ENCODE measurements at places on chromosomes 5 and 9.

GRCh38 chr5:15009420-15009819 lies 137.8 kb upstream of the ANKH start:
- peak; percentile 11 for DNase-seq

GRCh38 chr5:34564710-34565235 lies 91.4 kb upstream of the RAI14 start:
- no peak for DNase-seq

DNA sequence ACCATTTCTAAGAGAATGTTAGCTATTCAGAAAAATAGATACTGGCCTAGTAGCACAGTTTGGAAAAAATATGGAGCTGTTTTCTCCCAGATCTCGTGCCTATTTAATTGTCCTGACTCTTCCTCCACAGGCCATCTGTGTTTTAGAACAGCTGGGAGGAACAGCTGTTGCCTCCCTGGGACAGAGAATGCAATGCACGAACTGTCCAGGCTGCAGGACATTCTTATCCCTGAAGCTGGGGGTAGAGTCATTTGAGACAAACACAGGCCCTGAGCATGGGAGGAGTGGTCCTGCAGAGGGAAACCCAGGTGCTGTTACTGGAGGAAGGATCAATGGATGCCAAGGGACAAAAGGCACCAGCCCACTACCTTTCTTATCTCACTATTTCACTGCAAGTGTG lies 20.9 kb upstream of the SPARC start:
- no peak for DNase-seq

DNA sequence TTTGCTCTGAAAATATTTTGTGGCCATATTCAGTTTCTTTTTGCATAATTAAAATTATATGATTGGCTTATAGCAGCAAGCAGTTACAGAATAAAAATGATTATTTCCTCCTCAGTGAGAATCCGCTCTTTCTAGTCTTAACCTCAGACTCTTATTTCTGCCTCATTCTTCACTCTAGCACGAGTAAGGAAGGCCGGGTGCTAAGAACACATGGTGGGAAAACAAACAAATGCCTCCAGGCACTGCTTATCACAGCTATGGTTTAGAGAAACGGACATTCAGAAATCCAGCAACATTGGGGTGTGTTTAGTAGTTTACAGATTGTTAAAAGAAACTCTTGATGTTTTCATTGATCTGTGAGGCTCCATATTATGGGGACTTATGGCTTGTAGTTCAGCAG lies 168.7 kb downstream of the KDM4C start:
- no peak for DNase-seq

GRCh38 chr5:18686253-18686652 lies 1052.0 kb downstream of the TAF11L14 start:
- no peak for DNase-seq

DNA sequence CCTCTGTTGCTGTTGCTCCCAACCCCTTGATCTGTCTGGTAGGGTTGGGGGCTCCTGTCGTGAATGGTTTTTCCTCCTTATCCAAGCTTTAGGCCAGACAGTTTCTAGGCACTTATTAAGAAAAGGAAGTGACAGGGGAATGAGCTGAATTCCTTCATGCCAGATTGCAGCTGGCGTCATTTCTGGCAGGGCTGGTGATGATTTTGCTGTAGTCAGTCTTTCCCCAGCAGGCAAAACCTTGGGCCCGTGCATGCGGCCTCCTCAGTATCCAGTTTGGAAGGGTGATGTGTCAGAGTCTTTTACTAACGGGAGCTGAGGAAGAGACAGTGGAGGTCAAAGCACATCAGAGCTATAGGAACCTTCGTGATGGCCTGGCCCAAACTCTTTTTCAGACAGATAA lies 58.8 kb downstream of the COL27A1 start:
- no peak for DNase-seq

GRCh38 chr5:57911438-57911837 lies 428.8 kb upstream of the ACTBL2 start:
- DNase-seq, result no peak

DNA sequence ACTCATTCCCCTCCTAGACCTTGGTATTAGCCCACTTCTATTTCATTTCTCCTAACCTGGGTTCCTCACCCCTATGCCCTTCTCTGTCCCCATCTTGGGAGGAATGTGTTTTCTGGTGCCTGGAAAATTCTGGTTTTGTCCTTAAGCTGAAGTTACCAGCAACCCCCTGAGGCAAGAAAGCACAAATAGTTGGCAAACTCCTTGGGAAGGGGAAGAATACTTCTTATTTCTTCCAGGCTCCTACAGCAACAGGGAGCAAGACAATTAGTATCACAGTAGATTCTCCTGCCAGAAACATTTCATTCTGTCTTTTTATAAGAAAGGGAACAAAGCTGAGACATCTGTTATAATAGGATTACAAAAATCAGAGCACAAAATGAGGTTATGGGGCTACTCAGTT lies 142.5 kb downstream of the SNCAIP start:
- DNase-seq, result no peak

DNA sequence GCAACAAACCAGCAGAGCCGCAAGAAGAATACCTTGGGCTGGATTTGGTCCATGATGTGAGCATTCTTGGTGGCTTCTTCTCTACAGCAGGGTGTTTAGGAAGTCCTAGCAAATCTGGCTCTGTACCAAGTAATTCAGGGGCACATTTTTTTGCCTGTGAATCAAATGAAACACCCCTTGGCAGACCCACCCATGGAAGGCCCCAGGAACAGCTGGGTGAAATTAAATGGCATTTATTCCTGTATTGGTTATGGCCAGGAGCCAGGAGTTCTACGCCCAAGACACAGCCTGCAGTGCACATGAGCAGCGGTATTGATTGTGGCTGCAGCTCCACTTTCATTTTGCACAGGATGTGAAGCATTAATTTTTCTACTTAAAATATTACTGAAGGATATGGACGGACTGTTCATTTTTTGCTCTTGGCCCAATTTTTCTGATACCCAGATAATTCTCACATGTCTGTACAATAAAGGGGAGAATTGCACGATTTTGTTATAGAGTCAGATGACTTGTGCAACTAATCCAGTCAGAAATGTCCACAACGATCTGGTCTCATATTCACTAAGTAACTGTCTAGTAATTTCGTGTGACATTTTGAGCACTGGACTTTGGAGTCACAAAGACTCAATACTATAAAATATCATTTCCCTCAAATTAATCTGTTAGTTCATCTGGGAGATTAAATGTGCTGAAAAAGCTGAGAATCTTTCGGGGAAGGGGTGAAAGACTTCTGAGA lies 120.7 kb upstream of the APC start:
- no peak for DNase-seq

DNA sequence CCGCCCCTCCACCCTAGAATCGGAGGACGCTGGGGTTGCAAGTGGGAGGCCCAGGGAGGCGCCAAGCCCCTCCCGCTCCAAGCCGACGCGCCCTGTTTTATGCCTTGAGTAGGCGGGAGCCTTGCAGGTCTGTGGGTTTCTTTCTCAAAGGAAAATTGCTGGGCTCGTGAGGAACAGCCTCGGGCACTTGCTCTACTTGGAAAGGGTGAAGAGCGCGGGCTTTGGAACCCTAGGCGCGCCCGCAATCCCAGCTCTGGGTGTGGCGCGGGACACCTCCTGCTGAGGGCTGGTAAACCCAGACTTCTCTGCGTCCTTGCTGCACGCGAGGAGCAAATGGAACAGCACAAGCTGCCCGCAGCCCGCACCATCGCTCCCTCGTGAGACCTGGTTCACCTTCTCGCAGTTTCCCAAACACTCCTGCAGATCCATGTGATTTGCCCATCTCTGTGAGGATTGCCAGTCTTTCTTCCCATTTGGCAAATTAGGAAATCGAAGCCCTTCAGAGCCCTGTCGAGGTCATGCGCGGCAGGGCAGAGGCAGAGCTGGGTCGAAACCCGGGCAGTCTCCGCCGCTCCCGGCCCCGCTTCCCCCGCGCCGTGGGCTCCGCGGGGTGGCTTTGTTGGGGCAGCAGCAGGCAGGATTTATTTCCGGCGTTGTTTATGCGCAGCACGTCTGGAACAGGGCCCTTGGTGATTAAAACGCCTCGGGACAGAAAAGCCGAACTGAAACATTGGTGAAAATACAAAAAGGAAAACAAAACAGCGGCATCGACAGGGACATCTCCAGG lies 98.4 kb upstream of the CPLX2 start:
- no peak for DNase-seq

DNA sequence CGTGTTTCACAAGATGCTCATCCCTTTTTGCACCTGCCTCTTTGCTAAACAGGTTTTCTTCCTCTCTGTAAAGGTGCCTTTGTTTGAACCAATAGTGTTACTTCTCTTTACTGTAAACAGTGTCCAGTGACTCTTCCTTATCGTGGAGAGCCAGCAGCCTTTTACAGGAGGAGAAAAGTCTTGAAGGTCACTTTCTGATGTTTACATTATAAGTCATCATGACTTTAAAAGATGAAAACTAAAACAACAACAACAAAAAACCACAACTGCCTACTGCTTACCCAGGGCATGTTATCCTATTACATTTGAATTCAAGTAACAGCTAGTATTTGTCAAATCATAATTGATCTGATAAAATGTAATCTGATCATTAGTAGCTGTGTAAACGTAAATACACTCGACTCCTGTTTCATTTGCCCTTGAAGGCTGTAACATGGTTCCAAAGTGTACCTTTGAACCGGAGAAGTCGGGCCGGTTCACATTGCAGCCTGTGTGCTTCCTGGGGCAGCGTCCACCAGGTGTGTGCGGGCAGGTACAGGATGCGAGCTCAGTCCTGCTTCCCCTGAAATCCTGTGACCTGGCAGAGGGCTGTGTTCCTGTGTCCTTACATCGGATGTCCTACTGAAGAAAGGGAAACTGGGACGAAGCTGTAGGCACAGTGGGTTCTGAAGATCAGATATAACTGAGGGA lies 118.1 kb downstream of the C9orf152 start:
- DNase-seq, result no peak

GRCh38 chr9:30015073-30015472 lies 2369.4 kb upstream of the ACO1 start:
- no peak for DNase-seq

GRCh38 chr5:60829490-60830266 lies 14.4 kb downstream of the ELOVL7 start:
- no peak for DNase-seq

- DNase-seq, result no peak
Observed at GRCh38 chr9:106478312-106478711, 384.7 kb upstream of the ZNF462 start.

DNA sequence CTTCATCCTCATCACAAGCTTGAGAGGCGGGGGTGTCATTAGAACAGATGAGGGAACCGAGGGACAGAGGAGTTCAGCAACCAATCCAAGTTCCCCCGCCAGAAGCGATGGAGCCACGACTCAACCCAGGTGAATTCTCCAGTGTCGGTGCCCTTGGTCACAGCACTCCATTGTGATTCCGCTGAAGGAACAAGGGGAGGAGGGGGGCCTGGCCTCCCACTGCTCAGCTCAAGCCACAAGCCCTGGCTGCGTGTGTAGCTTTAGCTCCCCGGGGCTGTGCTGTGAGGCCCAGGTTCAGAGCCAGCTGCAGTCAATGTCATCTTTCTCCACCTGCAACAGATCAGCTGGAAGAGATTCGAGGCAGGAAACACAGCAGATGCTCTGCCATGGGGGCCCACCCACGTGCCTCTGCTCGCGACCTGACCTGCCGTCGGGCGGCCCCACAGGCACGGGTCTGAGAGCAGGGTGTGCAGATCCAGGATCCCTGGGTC lies 72.6 kb downstream of the GTF3C4 start:
- no peak for DNase-seq

- no peak for DNase-seq
Observed at GRCh38 chr9:133928248-133928764, 63.8 kb downstream of the VAV2 start.

GRCh38 chr5:43129161-43129560 lies 8.4 kb downstream of the ZNF131 start:
- DNase-seq, result no peak

- DNase-seq, result no peak
Observed at GRCh38 chr5:178340187-178340586, 107.6 kb upstream of the PHYKPL start.

DNA sequence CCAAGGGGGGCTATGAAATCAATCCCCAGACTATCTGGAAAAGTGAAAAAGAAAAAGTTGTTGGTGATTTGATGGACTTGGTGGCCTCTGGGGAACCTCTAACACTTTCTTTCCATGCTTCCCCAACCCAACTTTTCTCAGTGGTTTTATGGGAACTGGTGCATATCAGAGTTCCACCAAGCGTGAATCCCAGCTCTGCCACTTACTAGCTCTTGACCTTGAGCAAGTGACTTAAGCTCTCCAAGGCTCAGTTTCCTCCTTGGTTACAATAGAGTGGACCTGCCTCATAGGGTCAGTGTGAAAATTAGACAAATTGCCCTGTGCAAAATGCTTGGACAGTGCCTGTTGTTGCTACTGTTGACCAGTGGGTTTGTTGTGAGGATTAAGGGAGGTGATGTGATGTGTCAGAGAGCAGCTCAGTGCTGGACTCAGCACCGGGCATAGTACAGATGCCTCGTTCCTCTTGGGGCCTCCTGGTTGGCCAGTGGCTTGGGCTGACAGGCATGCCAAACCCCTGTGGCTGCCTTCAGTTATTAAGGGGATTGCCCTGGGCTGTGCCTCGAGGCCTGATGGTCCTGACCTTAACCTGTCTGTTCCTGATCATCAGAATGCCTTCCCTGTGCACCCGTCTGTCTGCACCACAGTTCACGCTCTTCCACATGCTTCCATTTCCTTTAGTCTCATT lies 49.3 kb downstream of the COL15A1 start:
- DNase-seq, result no peak

DNA sequence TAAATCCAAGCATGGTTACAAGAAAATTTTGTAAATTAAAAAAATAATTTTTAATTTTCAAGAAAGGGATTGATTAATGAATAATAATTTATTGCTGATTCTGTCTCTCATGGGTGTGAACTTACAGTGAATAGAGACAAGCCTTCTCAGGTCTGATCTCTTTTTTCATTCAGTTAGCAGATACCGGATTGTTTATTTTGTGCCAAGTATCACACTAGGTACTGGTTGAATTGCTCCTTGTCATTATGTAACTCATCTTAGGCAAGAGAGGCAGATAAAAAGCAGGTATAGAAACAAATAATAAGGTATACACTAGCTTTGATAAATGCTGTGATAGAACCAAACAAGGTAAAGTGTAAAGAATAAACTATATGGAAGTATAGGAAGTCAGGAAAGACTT lies 283.3 kb downstream of the PJA2 start:
- DNase-seq, result no peak

- no peak for DNase-seq
Observed at GRCh38 chr9:75666856-75667554, 223.5 kb upstream of the PCSK5 start.

- no peak for DNase-seq
Observed at GRCh38 chr5:58794875-58795274, 212.0 kb downstream of the RAB3C start.

DNA sequence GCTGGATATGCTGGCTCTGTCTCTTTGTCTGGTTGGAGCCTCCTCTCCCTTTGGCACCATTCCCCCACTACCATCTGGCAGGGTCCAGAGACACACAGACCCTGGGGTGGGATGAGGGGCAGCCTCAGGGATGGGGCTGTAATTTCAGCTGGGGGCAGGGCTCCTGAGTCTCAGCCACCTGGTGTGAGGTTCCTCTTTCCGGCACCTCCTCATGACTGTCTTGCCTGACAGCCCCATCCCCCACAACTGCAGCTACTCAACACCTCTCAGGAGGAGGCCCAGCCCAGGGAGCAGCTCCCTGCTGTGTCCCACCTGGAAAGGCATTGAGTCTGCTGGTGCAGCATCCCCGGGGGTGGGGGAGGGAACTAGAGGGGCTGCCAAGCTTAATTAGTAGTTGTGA lies 11.7 kb upstream of the RPS14 start:
- no peak for DNase-seq

All from HEK293T (cell line).